ENCODE measurements at places on chromosomes 5 and 9. TPM values are rescaled to one million over a fixed set of nuclear protein-coding genes. Genes with fewer than 3 reads are reported as not detected.

GRCh38 chr5:158811921-158812320 is 287.8 kb downstream of the EBF1 start:
- H3K36me3 ChIP-seq = no peaks in the 10 kb centered on the region
- no peak overlapping the region for H3K4me3 ChIP-seq
- no peaks in the 10 kb centered on the region for H3K27me3 ChIP-seq
- no peak overlapping the region for H3K27ac ChIP-seq

- H3K27ac ChIP-seq = no peak overlapping the region
- H3K4me1 ChIP-seq = peaks cover 26% of the 10 kb centered on the region
Observed at GRCh38 chr9:34633851-34634550, 3.6 kb downstream of the SIGMAR1 start.

DNA sequence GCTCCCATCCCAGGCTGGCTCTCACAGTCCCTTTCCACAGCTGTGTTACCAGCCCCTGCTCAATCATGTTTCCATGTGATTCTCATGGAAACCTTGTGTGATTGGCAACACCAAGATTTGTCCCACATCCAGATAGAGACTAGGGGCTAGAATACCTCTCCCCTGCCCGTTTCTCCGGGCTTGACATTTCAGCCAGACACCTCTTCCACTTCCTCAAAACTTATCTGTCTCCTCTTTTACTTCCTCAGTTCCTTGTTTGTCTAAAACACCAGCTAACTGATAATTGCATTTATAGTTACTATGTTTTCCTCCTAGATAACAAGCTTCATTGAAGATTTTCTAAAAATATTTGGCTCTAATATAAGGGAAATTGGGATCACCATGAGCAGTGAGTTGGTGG is 16.6 kb upstream of the KCNMB1 start:
- no peak for DNase-seq
- no peak overlapping the region for H3K4me3 ChIP-seq
- H3K27ac ChIP-seq = no peak overlapping the region

Gene MGAT4B
- 58.4 TPM for total RNA-seq

Gene TNFSF15
- total RNA-seq = not detected

Gene PPP2R2B
- total RNA-seq = 0.19 TPM

GRCh38 chr5:67187006-67187715 is 9.4 kb downstream of the CD180 start:
- no peak overlapping the region for H3K27ac ChIP-seq
- no peaks in the 10 kb centered on the region for H3K4me1 ChIP-seq
- no peaks in the 10 kb centered on the region for H3K36me3 ChIP-seq
- H3K4me3 ChIP-seq = no peak overlapping the region
- DNase-seq = no peak

Data from psoas muscle (tissue), 8 donors.